GM23338 (cell line): ENCODE measurements at places on chromosomes 11 and 22. TPM values are rescaled to one million over a fixed set of nuclear protein-coding genes. Genes with fewer than 3 reads are reported as not detected.

GRCh38 chr11:1672613-1673350, 24.2 kb upstream of the KRTAP5-6 start:
- H3K4me1 ChIP-seq: no peaks in the 10 kb centered on the region
- no peaks in the 10 kb centered on the region for H3K27me3 ChIP-seq
- no peak overlapping the region for H3K27ac ChIP-seq
- no peaks in the 10 kb centered on the region for H3K36me3 ChIP-seq
- DNase-seq: no peak

DNA sequence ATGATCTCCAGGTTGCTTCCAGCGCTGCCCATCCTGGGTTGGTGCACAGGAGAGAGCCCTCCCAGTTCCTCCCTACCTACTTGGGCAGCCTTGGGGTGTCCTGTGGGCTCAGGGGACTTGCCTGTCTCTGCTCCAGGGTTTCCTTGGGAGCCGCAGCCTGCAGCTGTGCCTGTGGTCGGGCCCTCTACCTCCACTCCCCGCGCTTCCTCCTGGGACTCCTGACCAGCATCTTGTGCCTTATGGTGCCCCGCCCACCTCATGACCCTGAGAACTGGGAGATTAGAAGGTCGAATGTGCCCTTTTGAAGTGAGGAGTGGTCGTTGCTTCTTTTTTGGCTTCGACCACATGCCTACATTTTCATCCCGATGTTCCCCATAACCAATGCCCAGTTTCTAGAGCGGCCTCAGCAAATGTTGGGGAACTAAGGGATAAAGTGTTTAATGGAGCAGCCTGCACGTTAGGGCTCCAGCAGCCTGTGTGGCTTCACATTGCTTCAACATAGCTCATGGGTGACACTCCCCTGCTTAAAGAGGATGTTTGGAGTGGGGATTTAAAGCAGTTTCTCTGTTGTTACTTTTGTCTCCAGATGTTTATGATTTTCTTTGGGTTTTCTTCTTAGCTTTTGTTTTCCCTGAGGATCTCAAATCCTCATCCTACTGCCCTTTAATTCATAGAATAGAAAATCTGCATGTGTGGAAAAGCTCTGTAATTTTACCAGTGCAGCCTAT, 248.8 kb downstream of the TBC1D22A start:
- H3K4me1 ChIP-seq: no peaks in the 10 kb centered on the region
- no peak overlapping the region for H3K27ac ChIP-seq
- no peaks in the 10 kb centered on the region for H3K27me3 ChIP-seq
- no peaks in the 10 kb centered on the region for H3K36me3 ChIP-seq
- no peak overlapping the region for H3K4me3 ChIP-seq

DNA sequence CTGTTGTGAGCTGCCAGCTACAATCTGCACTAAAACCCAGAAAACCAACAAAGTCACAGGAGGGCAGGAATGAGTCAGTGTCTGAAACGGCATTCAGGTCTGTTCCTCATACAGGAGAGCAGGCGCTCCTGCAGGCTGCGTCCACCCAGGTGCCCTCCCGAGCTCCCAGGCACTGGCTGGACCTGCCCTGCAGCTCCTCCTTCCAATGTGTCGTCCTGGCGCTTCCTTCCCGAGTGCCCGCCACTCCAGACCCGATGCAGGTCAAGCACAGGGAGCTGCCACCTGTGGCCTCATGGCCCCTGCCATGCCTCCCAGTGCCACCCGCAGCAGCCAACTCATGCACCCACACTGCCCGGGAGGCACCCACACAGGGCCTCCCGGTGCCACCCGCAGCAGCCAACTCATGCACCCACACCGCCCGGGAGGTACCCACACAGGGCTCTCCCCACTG, 12.0 kb downstream of the BRD1 start:
- no peak for DNase-seq
- H3K4me1 ChIP-seq: no peaks in the 10 kb centered on the region
- peaks cover 7% of the 10 kb centered on the region; the same call in 1 of the 2 replicates for H3K36me3 ChIP-seq

Gene RIMBP3C
- total RNA-seq: 1.1 and 1.6 TPM in 2 replicates

DNA sequence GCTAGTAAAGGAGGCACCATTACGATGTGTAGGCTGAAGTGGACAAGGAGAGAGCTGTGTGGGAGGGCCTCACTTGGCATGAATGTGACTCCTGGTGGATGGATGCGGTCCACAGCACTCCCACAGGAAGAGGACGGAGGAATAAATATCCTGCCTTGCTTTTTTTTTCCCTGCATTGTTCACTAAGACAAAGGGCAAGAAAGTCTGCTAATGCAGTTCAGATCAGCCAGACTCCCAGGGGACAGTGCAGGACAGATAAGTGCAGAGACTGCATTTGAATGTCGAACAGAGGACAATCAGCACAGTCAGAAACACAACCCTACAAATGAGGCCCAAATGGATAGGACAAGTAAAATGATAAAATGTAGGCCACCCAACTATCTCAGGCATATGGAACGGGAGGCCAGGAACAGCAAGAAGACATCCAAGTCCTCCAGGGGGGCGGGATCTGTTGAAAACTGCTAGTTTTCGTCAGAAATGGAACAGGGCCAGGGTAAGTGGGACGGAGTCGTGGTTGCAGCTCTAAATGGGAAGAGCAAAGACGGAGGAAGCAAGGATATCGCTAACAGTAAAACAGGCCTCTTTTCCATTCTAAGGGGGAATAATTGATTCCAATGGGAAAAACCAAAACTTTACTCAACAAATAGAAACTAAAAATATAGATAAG, 25.2 kb upstream of the OR8B8 start:
- no peak for DNase-seq
- H3K4me1 ChIP-seq: peaks cover 16% of the 10 kb centered on the region
- H3K27ac ChIP-seq: no peak overlapping the region
- no peaks in the 10 kb centered on the region for H3K36me3 ChIP-seq
- no peaks in the 10 kb centered on the region for H3K27me3 ChIP-seq
- no peak overlapping the region for H3K4me3 ChIP-seq
